ENCODE measurements at places on chromosomes 3 and 15.

GRCh38 chr3:19488939-19489338, 340.6 kb downstream of the KCNH8 start:
- no peak for DNase-seq

GRCh38 chr3:186286114-186286513, 75.9 kb downstream of the DGKG start:
- no peak for DNase-seq

DNA sequence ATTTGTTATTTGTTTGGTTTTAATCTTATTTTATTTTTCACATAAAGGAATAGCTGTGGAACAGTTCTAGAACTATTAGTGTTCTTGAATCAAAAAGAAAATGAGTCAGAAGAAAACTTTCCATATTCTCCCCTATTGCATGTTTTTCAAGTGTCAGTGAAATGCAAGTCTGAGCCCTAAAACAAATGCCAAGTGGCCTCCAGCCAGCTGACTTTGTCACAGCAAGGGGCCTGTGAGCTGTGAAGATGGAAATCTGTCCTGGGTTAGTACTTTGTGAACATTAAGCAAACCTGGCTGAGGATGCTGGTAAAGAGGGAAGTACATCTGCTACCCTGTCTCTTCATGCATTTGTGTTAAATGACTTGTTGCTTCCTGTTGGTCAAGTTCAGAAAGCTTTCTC, 14.2 kb downstream of the LRRC49 start:
- DNase-seq, result no peak

GRCh38 chr15:96629511-96629910, 299.0 kb downstream of the NR2F2 start:
- DNase-seq, result no peak

DNA sequence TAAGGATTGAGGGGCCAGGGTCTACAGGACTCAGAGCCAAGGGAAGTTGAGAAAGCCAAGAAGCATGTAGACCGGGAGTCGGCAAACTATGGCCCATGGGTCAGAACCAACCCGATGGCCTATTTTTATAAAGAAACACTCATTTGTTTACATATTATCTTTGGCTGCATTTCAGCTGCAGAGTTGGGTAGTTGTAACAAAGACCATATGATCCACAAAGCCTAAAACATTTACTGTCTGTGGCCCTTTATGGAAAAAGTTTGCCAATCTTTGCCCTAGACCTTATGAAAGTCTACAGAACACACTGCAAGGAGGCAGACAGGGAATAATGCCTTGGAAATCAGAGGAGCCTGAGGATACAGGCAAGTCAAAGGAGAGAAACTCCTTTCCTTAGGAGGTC, 63.2 kb upstream of the MNS1 start:
- DNase-seq, result no peak

DNA sequence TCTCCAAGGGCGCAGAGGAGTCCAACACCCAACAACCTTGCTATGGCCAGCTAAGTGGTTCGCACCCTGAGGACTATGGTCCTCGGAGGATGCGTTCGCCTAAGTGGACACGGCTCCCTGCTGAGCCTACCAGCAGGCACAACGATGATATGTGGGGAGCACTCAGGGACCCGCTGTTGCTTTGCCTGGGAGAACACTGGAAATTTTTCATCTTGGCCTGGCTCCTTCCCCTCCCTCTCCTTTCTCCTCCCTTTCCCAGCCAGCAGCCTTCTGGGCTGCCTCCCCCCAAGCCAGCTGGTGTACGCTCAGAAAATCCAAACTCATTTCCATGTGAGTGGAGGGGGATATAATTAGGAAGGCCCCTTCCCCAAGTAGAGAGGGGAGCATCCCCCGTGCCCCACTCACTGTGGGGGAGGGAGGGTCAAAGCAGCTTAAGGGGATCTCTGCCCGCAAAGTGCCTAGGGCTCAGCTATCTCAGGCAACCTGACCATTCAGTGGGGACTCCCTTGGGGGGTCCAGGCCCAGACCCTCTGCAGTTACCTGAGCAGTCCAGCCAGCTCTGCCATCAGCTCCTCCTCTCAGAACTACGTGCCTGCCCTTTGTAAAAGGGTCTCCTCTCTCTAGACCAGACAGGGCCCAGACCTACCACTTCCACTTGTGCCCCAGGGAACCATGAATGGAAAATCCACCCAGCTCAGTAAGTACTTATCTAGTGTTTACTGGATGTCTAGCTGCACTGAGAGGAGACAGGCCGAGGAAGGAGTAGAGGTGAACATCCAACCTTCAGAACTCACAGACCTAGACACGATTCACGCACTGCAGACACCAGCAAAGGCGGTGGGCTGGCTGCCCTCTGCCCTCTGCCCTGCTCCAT, 742 bp upstream of the SEMA7A start:
- no peak for DNase-seq

Measured in DMS153 (cell line).